ENCODE measurements at places on chromosomes 5 and 9. TPM values are rescaled to one million over a fixed set of nuclear protein-coding genes. Genes with fewer than 3 reads are reported as not detected.

F2RL1 gene
- total RNA-seq = 18.8 TPM

GRXCR2 gene
- total RNA-seq = not detected

NAA35 gene
- 10.3 TPM for total RNA-seq

PCDHGA3 gene
- 2.4 TPM for total RNA-seq

Measured in pancreas (tissue), 10 donors.